ENCODE measurements at places on chromosomes 6 and 20.

GRCh38 chr6:25053875-25054371 is 118.2 kb upstream of the RIPOR2 start:
- no peak for DNase-seq

- DNase-seq, result no peak
Observed at GRCh38 chr6:140043357-140043756, 668.9 kb upstream of the CITED2 start.

DNA sequence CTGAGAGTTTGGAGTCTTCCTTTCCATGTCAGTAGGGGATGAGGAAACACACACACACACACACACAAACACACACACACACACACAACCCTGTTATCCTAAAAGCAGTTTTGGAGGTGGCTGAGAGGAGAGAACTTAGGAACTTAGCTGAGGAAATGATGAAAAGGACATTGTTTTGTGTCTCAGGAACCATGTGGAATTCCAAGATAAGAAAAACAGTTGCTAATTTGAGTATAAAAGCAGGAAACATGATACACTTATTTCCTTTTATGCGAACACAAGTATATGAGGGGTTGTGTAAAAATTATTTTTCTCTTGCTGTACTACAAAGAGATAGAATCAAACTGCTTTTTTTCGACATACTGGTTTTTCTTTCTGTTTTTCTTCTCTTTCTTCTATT is at the start of gene MYCT1:
TSS of gene MYCT1 (plus strand) at position 264 of the 400 bp plus-strand sequence. CDS start at position 270, 6 bp downstream.
- DNase-seq, result no peak

GRCh38 chr6:117906958-117907600 is at the start of gene SLC35F1:
Gene SLC35F1 (plus strand): TSS chr6:117907264.
- peak; percentile 13 for DNase-seq

- no peak for DNase-seq
Observed at GRCh38 chr6:22411376-22412105, 114.7 kb upstream of the PRL start.

DNA sequence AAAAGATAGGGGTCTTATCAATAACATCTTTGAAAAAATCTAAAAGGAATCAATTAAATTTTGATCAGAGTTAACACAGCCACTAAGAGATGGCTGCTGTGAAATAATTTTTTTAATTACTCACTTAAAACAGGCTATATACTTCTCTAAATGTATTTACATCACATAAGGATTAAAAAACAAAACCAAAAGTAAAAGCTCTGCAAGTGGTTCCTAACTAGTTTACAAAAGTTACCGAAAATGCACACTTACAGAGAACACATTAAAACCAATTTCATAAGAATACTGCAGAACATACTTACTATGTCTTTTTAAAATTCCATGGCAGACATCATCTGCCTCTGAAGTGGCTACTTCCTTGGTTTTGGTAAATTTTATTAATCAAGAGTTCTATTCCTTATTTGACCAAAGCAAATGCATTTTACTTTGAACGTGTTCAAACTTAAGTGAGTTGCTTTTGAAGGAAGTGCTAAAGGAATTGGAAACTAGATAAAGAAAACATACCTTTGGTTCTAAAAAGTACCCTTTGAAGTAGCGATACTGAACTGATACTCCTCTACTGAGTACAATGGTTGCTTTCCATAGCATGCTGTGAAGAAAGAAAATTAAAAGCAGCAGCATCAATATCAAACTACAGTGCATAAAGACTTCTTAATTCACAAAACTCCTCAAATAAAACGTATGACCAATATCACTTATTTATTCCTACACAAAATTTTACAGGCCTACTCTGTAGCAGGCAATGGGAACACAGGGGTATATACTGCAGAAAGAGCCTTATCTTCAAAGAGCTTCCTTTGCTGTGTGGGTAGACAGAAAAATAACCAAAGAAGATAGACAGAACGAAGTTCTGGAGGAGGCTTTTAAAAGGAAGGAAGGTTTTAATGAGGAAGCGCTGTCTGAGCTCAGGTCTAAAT is 157.1 kb upstream of the SHLD1 start:
- DNase-seq, result no peak

DNA sequence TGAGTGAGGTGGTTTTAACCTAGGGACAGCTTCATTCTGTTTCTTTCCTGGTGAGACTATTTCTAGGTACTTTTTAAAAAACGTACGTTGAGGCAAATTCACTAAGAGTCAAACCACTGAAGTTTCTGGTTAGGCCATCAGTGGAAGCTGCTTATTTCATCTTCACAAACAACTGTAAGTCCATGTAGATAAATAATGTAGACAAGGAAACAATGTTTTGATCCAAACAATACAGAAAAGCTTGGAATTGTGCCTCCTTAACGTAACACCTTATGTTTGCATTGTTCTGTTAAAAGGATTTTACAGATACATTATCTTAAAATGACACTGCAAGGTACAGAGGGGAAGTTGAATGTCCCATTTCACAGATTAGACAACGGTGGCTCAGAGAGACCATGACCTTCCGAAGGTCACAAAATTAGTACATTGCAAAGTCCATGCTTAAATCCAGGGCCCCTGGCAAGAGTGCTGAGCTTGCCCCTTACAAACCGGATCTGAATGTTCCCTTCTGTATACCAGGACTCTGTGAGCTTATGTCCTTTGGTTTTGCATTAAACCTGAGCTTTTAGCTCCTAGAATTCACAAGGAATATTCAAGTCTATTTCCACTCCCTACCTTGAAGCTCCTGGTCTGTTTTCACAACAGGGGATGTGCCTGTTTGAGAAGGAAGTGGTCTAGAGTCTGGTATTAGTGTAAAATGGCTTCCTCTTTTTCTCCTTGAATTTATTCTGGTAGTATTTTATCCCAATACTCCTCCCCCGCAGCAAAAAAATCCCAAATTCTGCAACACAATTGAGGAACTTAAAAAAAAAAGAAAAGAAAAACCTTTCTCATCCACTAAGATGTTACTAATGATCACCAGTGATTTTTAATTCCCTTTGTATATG is 28.9 kb upstream of the ZNF217 start:
- DNase-seq, result no peak

GRCh38 chr6:158892266-158892665 is 73.1 kb upstream of the EZR start:
- DNase-seq, result no peak

DNA sequence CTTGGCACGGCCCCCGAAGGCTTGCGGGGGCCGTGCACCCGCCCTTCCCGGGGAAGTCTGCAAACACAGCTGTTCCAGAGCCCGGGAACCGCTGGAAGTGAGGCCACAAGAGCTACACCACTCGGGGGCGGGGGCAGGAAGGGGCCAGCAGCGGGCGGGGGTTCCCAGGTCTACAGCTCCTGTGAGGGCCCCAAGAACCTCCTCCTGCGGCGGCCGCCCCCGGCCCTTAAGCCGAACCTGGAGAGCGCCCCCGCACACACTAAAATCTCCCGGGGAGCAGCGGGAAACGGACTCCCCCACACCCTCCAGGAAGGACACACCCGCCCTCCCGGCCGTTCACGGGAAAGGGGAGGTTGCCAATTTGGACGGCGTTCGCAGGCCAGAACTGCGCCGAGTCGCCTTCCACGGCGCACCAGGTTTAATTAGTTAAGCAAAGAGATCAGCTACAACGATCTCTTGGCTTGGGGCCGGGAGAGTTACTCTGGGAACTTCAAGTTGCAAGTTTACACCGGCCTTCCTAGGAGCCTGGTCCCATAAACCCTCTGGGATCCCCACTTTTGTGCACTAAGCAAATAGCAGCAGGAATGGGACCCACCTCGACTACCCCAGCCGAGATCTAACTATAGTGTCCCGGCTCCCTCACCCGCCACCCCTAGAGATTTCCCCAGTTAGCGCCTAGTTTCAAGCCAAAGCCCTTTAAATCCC is 1.7 kb downstream of the JAG1 start:
- no peak for DNase-seq
